Esophagus mucosa (tissue), 1 donor: ENCODE measurements at places on chromosomes 12 and 14. TPM values are rescaled to one million over a fixed set of nuclear protein-coding genes. Genes with fewer than 3 reads are reported as not detected.

Gene CFAP54
- 0.28 TPM for total RNA-seq

Gene BICDL1
- 32.6 TPM for total RNA-seq

Gene TAS2R9
- total RNA-seq, result not detected

Gene CCDC175
- total RNA-seq, result not detected

Gene FOXA1
- 14.6 TPM for total RNA-seq

Gene LYZ
- total RNA-seq, result 13.0 TPM

Gene RECQL
- 16.7 TPM for total RNA-seq

Gene FIGNL2
- 0.16 TPM for total RNA-seq

Gene CIROP
- not detected for total RNA-seq

Gene KLHL33
- total RNA-seq, result 0.04 TPM

Gene PARPBP
- total RNA-seq, result 10.4 TPM

Gene GPD1
- 0.56 TPM for total RNA-seq

Gene ARMH4
- 0.72 TPM for total RNA-seq

Gene OR6C76
- not detected for total RNA-seq

Gene OGFOD2
- 14.7 TPM for total RNA-seq

Gene RBP5
- 0.76 TPM for total RNA-seq

Gene BEGAIN
- total RNA-seq, result 0.68 TPM

Gene KRT78
- total RNA-seq, result 291 TPM

Gene MAGOHB
- 16.7 TPM for total RNA-seq

Gene PTPN11
- 53.6 TPM for total RNA-seq

Gene P2RX7
- total RNA-seq, result 4.1 TPM
